ENCODE measurements at places on chromosomes 2 and 18.

DNA sequence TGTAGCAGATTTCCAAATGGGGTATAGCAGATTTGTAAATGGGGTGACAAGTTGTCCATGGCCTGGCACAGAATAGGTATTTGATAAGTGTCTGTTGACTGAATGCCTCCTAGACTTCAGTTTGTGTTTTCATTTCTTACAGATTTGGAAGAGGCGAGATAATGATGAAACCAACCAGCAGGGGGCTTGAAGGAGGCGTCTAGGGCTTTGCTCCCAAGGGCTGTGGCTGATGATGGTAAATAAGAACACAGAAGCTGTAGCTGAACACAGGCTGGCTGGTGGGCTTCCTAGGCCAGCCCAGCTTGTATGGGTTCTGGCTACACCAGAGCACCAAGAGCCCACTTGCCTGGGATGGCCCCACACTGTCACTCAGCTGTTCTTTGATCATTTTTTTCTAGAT lies 19.4 kb downstream of the SFTPB start:
- DNase-seq: peak; percentile 15

GRCh38 chr2:239454507-239454906 lies 53.7 kb upstream of the HDAC4 start:
- DNase-seq: no peak

DNA sequence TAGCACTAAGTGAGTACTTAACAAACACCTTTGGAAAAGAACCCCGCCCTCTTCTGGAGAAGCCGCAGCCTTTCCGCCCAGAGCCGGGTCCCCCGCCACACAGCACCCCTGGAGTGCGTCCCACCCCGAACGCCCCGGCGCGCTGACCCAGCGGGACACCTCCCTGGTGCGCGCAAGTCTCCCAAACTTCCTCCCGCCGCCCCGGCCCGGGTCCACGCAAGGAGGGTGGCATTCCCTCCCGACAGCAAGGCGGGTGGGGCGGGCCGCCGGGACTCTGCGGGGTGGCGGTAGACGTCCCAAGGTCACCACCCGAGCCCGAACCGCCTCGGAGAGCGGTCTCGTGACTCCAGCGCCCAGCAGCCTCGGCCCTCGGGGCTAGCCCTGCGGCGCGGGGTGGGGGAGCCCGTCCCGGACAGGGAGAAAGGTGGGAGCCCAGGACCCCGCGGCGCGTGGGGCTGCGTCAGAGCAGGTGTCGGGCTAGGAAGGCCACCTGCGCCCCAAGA lies 598 bp downstream of the CCDC93 start:
- peak; percentile 4 for DNase-seq

DNA sequence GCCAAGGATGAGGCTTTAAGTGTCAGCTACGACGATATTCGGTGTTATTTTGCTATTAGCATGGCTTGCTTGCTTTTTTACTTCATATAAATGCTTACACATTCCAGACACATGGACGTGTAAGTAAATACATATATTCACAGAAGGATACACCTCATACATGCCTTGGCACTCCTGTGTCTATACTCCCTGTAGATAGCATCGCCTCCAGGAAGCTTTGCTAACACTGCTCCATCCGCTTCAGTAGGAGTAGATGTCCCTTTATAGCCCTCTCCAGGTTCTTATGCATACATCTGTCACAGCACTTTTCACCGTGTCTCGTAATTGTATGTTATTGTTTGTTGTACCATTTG lies 27.5 kb upstream of the KCTD1 start:
- DNase-seq: no peak

DNA sequence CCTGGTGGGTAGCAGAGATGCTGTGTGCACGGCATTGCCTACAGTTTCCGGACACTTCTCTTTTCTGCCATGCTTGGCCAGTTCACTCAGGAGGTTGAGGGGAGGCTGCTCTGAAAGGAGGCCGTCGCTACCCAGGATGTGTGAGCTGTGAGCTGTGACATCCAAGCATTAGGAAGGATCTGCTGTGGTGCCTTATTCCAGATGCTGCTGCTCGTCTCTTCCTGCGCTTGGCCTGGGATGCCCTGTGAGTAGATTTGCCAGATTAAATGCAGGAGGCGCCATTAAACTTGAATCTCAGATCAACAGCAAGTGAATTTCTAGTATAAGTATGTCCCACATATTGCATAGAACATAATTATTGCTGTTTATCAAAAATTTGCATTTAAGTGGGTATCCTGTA lies 124.2 kb upstream of the SIX3 start:
- DNase-seq: no peak

DNA sequence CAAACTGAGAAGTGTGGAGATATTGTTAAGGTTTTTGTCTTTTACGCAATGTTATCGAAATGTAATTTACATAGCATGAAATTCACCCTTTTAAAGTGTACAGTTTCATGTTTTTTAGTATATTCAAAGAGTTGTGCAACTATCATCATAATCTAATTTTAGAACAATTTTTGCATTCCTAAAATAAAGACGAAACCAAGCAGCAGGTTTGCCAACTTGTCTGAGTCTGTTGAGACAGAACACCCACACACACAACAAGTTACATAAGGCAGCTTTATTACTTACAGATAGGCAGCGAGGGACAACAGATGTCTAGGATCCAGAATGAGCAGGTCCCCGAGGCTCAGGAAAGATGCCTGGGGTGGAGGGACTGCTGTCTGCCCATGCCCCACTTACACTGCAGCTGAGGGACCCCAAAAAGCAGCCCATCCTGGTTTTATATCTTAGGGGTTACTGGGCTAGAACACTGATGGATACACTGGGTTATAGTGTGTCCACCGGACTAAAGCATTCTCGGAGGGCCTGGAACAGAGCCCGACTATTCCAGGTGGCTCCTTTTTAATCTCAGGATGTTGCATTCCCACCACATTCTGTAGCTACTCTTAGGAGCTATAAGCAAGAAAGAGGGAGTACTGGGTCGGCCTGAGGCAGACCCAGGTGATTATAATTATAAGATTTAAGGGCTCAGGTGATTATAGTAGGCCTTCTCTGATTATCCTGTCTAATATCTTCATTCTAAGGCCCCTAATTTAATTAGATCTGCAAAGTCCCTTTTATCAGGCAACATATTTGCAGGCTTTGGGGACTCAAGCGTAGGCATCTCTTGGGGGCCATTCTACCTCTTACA lies 150.2 kb upstream of the DOK6 start:
- DNase-seq: peak; percentile 87

- DNase-seq: peak; percentile 38
Observed at GRCh38 chr2:189751080-189751658, 11.4 kb downstream of the OSGEPL1 start.

GRCh38 chr2:217789736-217790181 lies 213.0 kb downstream of the TNS1 start:
- DNase-seq: no peak

GRCh38 chr2:226782092-226782713 lies 17.4 kb downstream of the IRS1 start:
- no peak for DNase-seq

DNA sequence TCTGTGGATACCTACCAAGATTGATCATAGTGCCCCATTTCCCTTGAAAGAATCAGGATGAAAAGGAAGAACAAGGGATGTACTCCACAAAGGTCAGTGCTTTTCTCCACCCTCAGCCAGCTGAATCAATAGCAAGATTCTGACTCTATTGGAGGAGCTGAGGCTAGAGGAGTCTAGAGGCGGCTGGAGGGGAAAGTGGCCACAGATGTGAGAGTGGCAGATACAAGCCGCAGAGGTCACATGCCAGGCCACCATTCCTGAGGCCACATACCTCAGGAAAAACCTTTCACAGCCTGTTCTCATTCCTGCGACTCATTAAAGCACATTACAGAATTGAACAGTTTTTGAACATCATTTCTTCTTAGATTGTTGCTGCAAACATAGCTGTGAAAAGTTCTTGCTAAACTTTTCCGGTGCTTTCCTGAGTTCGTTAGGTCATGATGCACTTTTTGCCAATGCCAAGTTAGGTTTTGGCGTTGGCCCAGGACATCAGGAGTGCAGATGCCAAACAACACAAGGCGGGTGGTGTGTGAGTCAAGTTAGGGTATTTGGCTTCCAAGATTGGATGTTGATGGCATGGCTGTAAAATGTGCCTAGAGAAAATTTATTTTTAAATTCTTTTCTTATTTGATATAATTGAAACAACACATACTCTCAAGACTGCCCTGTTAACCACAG lies 160.7 kb upstream of the SP5 start:
- no peak for DNase-seq

DNA sequence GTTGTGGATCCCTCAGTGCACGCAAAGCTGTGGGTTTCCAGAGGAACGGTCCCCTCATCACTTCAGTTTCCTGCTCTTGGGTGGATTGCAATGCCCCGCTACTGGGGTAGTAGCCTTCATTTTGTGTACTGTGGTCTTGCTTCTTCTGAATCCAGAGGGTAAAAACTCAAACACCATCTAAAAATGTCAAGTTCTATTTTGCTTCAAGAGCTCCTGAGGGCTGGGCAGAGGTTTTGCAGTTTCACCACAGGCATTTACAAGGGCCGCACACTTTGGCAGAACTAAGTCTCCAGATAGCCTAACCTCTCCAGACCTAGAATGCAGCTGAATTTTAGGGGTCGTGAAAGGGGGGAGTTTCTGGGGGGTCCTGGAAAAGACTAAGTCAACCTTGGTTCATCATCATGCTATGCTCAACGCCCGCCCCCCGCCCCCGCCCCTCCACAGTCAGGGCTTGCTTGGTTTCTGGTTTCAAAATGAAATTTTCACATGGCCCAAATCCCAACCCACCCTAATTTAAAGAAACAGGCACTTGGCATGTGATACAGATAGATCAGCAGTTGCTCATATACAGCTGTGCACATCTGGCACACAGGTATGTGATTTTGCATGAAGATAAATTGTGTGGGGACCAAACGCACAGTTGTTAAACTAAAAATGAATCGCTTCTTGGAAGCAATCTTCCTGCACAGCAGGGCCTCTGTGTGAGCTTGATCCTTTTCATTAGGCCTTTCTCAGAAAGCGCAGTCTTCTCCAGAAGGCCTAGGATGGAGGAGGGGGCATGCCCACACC lies 329.6 kb downstream of the OSR1 start:
- no peak for DNase-seq

DNA sequence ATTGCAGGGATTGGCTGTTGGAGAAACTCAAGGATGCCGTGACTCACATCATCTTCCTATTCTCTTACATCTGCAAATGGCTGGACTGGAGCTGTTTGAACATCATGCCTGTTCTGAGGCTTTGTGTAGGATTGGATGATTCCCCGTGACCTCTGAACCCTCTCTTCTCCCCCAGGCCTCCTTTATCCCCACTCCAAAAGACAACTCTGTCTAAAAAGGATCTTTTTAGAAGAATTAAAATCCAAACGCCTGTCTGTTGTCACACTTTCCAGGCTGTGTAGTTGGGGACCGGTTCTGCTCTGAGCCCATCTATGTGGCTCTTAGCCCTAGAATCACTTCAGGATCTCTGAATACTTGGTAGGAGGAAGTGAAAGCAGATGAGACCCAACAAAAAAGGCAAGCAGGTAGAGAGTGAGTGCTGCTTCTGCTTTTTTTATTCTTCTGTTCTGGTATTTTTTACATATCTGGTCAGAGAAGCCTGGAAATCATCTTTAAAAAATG lies 565 bp downstream of the SP140 start:
- DNase-seq: no peak

DNA sequence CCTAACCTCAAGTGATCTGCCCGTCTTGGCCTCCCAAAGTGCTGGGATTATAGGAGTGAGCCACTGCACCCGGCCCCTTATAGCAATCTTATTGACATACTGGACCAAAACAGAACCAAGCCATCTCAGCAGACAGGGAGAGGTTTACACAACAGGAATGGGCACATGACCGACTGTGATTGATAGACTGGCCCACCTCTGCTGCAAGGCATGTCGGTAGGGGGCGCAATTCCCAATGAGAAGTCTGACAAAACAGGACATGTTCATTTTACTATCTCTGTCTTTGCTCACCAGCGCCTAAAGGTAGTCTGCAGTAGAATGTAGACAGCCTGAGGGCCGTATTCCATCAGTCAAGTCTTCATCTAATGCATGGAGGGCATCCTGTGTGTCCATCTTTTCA lies 2.0 kb downstream of the LYPD6B start:
- peak; percentile 44 for DNase-seq

DNA sequence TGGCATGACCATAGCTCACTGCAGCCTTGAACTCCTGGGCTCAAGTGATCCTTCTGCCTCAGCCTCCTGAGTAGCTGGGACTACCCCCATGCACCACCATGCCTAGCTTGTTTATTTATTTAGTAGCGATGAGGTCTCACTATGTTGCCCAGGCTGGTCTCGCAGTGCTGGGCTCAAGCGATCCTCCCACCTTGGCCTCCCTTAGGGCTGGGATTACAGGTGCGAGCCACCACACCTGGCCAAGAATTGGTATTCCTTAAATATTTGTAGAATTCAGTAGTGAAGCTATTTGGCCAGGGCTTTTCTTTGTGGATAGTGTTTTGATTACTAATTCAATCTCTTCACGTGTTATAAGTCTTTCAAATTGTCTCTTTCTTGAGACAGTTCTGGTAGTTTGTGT lies 56.0 kb downstream of the ODC1 start:
- no peak for DNase-seq

GRCh38 chr18:78859686-78860085 lies 119.9 kb upstream of the SALL3 start:
- DNase-seq: no peak

- no peak for DNase-seq
Observed at GRCh38 chr2:57698935-57699449, 347.6 kb upstream of the VRK2 start.

DNA sequence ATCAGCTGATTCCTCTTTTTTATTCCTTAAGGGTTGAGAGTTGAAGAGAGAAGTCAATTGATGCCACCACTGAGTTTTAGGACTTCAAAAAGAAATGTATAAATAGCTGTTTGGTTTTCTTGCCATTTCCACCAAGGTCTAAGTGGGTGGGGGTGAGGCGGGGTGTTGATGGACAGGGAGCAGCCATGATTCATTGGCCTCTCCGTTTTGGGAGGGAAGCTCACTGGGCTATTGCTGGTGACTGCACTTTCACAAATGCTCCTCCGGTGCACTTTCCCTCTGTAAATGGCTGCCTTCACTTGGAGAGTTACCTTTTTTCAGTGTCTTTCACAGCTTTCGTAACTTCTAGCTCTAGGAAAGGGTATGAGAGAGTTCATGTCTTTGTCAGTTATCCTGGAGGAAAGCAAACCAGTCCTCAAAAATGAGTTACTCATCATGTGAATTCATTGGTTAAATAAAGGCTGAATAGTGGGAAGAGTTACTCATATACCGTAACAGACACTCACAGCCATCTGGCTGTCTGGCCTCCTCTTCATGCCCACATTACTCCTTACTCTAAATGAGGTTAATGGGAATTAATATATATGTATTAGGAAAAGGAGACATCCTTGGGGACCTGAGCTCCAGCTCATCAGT lies 17.4 kb upstream of the CTAGE1 start:
- no peak for DNase-seq

- DNase-seq: no peak
Observed at GRCh38 chr2:118443596-118443995, 355.3 kb downstream of the INSIG2 start.

DNA sequence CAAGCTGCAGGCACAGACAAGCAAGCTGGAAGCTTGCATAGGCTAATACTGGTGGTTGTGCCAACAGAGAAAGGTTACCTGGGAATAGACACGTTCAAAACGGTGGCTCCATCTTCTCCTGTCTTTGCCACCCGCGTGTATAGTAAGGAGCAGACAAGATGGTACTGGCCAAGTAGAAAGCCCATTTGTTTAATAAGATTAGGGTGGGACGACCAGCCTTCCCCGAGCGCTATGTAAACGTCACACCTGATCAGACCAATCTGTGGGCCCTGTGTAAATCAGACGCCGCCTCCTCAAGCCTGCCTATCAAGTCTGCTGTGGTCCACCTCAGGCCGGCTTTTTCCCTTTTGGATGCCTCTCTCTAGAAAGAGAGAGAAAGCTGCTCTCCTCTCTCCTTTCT lies 189.2 kb downstream of the LAMA1 start:
- DNase-seq: no peak
